ENCODE measurements at places on chromosomes 2 and 18.

- no peak for DNase-seq
These were observed 94.2 kb upstream of the DNAJC10 start for GRCh38 chr2:182621810-182622209.

DNA sequence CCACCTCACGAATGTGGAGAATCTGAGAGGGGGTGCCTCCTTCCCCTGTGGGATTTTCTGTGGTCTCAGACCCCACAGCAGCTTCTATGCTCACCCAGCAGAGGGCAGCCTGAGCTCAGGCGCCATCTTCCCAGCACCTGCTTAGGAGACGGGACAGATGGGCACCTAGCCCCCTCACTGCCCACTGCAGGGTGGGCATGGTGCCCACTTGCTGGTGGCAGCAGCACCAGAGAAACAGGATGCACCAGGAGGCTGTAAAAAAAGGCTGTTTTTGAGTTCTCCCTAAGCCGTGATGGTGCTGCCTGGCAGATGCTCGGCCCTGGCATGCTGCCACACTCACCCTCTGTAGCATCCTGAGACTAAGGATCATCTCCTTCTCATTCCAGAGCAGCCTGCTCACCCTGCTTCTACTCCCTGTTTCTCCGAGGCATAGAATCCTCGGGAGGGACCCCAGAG is 19.1 kb upstream of the SLC20A1 start:
- DNase-seq: no peak

GRCh38 chr2:165610591-165611029 is 141.1 kb downstream of the CSRNP3 start:
- DNase-seq: no peak

DNA sequence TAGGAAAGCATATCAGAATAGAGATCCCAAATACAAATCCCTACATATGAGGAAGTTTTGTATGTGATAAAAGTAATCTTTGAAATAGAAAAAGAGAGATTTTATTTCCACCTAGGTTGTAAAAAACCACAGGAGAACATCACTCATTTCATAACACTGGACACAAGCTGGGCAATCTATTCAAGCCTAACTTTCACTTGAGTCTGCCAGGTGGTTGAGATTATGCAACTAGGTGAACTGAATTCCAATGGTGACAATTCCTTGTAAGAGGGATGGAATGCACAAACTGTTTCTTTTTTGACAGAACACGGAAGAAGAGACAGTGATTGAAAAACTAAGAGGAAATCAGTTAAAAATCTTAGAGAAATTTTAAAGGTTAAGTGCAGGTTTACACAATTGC is 619.6 kb upstream of the TMEFF2 start:
- DNase-seq: no peak

GRCh38 chr2:70712916-70713315 is 55.1 kb downstream of the ADD2 start:
- DNase-seq: no peak

GRCh38 chr18:62332964-62333695 is 8.0 kb downstream of the TNFRSF11A start:
- DNase-seq: no peak

- DNase-seq: no peak
These were observed 212.3 kb downstream of the BCL11A start for GRCh38 chr2:60341151-60341550.

DNA sequence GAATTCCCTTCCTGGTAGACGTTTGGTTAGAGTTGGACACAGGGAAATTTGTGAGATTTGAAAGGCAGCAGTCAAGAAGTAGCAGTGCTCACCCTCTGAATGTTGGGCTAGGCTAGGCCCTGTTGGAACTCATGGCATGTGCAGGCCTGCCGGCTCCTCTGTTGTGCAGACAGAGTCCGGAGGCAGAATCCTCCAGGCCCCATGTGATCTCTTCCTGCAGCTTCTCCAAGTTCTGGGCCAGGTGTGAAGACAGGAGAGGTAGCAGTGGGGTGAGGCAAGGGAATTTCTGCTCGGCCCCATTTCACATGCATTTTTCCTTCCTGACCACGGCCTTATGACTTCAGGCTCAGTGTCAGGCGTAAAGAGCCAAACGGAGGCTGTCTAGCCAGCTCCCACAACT is 36.9 kb upstream of the RAB31 start:
- DNase-seq: no peak

DNA sequence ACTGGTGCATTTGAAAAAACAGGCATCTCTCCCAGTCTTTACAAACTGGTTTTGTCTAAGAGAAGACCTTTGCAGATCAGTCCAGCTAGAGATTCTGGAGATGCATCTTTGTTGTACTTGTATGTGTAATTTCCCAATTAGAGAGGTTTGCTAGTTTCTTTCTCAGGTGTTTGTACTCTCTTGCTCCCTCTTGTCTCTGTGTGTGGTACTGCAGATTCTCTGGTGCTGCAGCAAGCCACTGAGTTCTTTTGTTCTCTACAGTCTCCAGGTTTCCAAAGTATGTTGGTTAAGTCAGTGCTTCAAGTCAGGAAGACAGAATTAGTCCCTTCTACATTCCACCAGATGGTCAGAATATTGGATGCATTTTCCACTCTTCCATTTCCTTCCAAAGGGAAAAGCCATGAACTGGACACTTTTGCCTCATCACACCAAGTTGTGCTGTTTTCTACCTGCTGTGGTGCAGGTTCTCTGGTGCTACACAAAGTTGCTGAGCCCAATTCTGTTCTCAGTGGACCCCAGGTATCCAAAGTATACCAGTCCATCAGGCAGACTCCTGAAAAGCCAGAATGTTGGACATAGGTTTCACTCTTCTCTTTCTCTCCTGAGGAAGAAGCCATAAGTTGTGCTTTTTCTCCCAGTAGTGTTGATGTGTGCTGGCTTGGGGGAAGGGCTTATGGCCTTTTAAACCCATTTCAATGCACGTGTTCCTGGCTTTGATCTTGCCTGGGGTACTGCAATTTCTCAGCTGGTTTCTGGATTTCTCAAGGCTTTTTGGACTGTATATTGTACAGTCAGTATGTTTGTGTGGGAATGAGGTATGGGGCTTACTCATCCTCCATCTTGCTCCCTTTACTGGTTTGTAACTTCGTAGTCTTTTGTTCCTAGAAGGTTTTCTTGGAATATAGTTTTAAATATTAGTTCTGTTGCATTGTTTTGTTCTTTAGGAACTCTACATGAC is 29.8 kb downstream of the EPC2 start:
- DNase-seq: no peak

DNA sequence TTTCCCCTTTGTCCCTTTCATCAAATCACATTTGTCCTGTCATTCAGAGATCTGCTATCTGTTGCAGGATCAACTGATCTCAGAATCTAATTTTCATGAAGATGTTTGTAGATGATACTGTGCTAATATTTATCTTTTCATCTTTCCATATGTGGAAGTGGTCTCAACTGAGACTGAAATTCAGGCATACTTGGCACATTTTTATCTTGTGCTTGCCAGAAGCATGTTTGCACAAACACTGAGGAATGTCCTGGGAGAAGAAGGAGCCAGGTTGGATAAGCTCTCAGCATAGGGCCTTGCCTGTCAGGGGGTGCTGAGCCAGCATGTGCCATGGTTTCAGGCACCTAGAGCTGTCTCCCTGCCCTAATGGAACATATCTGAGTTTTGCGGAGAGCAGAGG is 24.5 kb upstream of the MMADHC start:
- no peak for DNase-seq

GRCh38 chr18:47113796-47114540 is 36.3 kb downstream of the HDHD2 start:
- DNase-seq: no peak

- DNase-seq: peak; percentile 65
These were observed 24.5 kb downstream of the CYP27A1 start for GRCh38 chr2:218806346-218806978.
